ENCODE measurements at places on chromosomes 7 and 10. TPM values are rescaled to one million over a fixed set of nuclear protein-coding genes. Genes with fewer than 3 reads are reported as not detected.

Gene BHLHA15
- total RNA-seq = 0.71 TPM

Gene TMEM213
- not detected for total RNA-seq

Gene HSPA14
- total RNA-seq = 43.1 TPM

Gene NUPR2
- total RNA-seq = not detected

Gene METTL27
- 10.8 TPM for total RNA-seq

Gene GAD2
- total RNA-seq = not detected

Gene CFTR
- not detected for total RNA-seq

Gene IFIT3
- 5.5 TPM for total RNA-seq

Gene OR6B1
- total RNA-seq = not detected

Gene ZNF33A
- total RNA-seq = 5.4 TPM

Gene ASZ1
- total RNA-seq = not detected

Gene ADAMTS14
- 0.16 TPM for total RNA-seq

Gene SLC26A3
- not detected for total RNA-seq

Gene ADO
- 23.3 TPM for total RNA-seq
